Activated CD4-positive, CD25-positive, alpha-beta regulatory T cell (primary cell): ENCODE measurements at places on chromosomes 12 and 14.

- DNase-seq: no peak
Measured at GRCh38 chr12:11761869-11762567, 112.5 kb downstream of the ETV6 start.

- DNase-seq: no peak
Measured at GRCh38 chr12:104025771-104026170, 24.2 kb downstream of the GLT8D2 start.

DNA sequence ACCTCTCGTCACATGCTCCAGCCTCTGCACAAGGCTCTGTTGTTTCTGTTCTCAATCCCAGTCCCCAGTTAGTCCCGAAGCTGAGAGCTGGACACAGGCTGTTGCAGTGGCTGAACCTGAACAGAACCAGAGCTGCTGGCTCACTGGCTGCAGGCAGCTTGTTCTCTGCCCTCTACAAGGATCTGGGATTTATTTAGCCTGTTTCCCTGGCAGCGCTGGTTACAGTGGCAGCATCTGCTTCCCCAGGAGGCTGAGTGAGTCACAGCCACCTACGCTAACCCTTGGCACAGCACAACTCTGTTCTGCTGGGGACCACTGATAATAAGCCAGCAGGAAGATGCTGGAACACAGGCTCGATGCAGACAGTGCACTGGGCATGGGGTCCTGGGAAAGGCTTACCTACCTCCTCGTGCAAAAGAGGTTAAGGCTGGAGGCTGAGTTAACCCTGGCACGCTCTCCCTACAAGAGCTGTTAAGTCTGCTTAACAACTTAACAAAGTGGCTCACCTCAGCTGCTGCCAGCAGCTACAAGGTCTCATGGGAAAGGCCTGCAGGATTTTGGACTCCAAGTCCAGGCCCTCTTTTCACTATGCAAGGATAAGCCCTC is 299.6 kb downstream of the PCNX1 start:
- no peak for DNase-seq

DNA sequence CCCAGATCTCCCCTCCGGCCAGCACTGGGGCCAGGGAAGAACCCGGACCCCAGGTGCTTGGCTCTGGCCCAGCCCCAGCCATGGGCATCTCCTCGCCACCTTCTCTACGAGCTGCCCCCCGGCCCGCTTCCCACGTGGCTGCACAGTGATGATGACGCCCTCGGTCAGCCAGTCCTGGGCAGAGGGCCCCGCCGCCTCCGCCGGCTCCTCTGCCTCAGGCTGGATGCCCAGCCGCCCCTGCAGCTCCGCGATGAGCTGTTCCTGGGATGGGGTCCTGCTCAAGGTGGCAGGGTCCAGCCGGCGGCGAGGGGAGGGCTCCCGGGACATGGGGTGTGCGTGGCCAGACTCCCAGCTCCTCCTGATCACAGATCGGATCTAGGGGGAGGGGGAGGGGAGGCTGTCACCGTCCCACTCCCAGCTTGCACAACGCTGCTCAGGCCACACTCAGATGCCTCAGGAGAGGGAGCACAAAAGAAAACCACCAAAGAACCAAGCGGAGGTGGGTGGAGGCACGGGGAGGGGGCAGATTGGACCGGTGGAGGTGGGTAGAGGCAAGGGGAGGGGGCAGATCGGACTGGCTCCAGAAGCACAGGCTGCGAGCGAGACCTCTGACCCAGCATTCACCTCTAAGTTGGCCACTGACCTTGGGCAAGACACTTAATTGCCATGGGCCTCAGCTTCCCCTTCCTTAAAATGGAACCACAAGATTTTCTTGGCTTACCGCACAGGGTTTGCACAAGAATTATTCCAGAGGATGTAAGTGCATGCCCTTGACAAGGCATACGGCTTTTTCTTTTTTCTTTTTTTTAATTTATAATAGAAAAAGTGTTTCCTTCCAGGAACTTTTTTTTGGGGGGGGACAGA is 16.1 kb upstream of the RPLP0 start:
- no peak for DNase-seq

DNA sequence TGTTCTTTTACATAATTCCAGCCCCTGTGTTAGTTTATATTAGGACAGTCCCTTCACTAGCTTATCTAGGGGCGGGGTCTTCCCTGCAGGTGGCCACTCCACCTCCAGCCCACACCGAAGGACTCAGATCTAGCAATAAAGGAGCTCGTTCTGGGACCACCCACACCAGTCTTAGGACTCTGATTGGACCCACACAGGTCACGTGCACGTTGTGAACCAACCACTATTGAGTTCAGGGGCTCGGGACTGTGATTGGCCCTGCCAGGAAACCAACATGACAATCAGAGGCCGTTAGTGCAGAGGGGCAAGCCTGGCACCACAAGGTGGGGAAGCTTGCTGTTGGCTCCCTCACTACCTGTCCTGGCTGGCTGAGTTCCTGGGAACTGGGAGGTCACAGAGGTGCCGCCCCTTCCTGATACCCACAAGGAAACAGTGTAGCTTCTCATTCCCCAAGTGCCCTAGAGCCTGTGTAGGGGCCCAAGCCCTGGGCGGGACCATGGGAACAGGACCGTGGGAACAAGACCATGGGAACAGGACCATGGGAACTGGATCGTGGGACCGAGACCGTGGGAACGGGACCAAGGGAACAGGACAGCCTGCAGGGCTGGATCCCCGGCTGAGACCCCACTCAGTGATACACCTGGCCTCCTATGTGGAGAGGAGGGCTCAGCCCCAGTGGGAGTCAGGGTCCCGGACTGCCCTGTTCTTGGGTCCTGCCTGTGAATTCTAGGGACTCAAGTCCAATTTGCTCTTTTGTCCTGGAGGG is 297.8 kb downstream of the ADGRD1 start:
- no peak for DNase-seq

DNA sequence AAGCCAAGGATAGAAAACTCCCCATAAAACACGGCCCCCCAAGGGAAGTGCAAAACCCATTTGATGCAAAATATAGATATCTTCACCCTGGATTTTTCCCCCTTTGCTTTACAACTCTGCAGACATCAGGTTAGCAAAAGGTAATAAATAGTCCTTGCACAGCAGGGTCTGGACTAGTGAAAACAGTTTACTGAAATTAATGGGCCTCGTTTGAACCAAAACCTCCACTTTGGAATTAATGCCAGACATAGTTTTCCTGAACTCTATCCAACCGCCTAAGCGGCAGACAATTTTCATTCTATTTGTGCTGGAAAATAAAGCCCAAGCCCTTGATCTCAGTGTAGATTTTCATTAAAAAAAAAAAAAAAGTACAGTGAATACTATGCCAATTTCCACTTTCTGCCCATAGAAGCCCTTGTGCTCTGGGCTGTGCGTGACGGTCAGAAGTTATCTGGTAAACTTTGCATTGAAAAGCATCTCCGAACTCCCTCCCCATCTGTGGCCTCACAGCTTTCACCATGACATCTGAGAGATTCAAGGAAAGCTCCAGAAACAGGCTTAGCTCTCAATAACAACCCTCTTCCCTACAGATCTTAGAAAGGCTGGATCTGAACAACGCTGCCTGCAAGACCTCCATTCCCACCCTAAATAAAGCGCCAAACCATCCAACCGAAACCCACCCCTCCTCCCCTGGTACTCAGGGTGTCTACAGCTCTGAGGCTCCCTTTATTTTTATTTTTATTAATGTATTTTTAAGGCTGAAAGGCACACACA is 11.0 kb upstream of the IRF2BPL start:
- DNase-seq: no peak

DNA sequence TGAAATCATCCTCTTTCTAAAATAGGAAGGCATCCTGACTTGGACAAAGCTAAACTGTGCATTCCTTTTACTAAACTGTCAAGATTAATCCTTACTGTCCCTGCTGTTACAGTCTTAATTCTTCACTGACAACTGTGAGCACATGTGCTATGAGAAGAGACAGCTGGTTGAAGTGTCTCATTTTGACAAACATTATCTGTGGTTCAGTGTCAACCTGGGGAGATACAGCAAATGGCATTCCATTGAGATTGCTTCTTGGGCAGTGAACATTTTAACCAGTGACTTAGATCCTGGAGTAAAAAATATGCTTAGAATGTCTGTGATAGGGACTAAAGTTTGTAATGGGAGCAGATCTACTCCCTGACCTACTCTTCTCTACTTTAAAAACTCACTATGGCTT is 552.6 kb upstream of the ATP2B1 start:
- DNase-seq: no peak

- DNase-seq: no peak
Measured at GRCh38 chr12:108906971-108907370, 27.1 kb downstream of the DAO start.
